Ureter (tissue), 1 donor: ENCODE measurements at places on chromosomes 3 and 15. TPM values are rescaled to one million over a fixed set of nuclear protein-coding genes. Genes with fewer than 3 reads are reported as not detected.

DNA sequence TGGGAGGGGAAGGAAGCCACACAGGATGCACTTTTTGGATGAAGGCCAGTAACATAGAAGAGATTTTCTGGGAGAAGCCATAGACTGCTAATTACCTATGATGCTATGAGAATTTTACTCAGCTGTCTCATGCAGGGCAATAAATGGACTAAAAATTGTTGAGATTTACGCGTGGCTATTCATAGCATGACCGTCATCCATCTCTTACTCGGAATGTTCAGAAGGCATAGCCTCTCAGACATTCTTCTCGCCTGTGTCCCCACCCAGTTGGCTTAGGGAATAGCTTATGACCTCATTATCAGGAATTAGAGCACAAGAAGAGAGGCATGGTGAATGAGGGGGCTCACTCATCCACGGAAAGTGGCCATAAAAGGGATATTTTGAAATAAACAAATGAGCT, 107.9 kb upstream of the ATP10A start:
- no peak for DNase-seq

DNA sequence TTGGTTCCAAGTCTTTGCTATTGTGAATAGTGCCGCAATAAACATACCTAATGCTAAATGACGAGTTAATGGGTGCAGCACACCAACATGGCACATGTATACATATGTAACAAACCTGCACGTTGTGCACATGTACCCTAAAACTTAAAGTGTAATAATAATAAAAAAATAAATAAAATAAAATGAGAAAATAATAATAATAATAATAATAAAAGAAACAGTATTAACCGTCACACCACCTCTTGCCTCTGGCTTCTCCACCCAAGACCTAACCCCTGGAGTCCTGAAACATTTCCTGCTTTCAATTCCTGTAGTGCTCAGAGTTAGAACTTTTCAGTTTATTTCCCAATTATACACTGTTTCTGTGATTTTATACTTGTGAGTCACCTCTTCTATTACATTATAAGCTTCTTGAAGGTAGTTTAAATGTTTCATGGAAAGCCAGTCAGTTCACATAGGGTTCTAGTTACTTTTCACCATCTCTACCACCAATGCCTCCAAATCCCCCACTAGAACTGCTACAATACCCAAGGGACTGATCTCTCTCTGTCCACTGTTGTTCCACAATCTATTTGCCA, 18.4 kb upstream of the GHSR start:
- no peak for DNase-seq

GRCh38 chr3:33131331-33132018, 17.7 kb downstream of the CRTAP start:
- DNase-seq = no peak

Gene MEIS2
- 74.8 TPM for total RNA-seq

DNA sequence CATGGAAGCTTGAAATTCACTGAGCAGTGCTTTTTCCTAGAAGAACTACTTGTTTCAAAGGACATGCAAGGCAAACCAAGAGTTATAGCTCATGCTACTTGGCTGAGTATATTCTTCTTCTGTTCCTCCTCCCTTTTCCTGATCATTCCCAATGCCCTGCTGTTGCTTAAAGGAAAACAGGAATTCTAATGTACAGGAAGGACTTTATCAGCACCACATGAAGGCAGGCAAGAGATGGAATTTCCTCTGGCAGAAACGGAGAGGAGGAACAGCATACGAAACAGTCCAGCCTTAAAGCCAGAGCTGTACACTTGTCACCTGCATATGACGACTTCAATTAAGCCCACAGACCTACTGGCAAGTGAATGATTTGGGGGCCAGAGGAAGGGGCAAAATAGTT, 15.7 kb downstream of the MEIS2 start:
- no peak for DNase-seq

- DNase-seq = no peak
These were observed 56.7 kb upstream of the CNTN4 start for GRCh38 chr3:2041931-2042330.

Gene DNASE1L3
- total RNA-seq = 6.1 TPM

Gene KIF7
- total RNA-seq = 11.2 TPM

- DNase-seq = no peak
These were observed 43.5 kb upstream of the PTX3 start for GRCh38 chr3:157393113-157393512.

Gene SEMA5B
- 2.3 TPM for total RNA-seq

Gene ILDR1
- total RNA-seq = 16.3 TPM

Gene HDGFL3
- 68.7 TPM for total RNA-seq

Gene VGLL4
- 88.3 TPM for total RNA-seq

DNA sequence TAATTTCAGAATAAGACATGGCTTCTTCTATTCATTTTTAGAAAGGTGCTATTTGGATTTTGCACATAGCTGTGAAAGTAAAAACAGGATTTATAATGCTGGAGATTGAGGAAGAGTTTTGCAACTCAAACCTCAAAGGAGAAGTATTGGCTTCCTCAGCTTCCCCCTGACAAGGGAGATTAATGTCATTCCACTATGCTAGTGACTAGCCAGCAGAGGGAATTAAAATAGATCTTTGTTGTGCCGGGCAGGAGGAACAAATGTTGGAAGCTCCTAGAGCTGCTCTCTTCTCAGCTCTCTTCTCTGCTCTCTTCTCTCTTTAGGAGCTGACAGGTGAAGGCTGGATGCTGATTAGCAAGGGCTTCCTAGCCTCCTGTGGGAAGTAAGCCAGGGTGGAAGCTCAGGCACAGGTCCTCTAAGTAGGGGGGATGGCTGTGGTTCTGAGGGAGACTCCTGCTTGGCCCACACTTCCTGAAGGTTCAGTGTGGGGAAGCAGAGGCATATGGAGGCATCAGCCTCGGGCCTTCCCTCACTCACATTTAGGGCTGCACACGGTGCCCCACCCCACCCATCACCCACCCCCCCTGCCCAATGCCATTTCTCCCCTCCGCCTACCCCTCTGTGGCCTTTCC, 29.6 kb downstream of the CX3CR1 start:
- no peak for DNase-seq

- DNase-seq = no peak
These were observed 179.2 kb downstream of the BCHE start for GRCh38 chr3:165658027-165658426.

- no peak for DNase-seq
These were observed 13.4 kb downstream of the DZIP3 start for GRCh38 chr3:108602935-108603294.

Gene CP
- 12.5 TPM for total RNA-seq

- DNase-seq = no peak
These were observed 125.5 kb upstream of the FRMD4B start for GRCh38 chr3:69511361-69511760.

Gene ANKUB1
- not detected for total RNA-seq

Gene MAPKAPK3
- 34.8 TPM for total RNA-seq

DNA sequence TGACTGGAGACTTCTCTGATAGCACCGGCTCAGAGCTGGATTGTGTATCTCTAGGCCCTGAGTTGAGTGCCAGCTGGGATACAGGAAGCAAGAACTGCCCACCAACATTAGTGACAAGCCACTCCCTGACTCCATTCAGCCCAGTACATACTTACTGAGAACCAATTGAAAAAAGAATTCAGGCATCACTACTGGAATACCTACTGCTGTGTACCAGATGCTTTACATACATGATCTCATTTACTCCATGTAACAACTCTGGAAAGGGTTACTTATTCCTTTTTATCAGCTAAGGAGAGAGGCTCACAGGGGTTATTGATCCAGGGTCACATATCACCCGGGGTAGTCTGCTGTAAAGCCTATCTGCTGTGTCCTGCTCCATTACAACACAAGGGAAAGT, 1.3 kb upstream of the SYN2 start:
- no peak for DNase-seq

DNA sequence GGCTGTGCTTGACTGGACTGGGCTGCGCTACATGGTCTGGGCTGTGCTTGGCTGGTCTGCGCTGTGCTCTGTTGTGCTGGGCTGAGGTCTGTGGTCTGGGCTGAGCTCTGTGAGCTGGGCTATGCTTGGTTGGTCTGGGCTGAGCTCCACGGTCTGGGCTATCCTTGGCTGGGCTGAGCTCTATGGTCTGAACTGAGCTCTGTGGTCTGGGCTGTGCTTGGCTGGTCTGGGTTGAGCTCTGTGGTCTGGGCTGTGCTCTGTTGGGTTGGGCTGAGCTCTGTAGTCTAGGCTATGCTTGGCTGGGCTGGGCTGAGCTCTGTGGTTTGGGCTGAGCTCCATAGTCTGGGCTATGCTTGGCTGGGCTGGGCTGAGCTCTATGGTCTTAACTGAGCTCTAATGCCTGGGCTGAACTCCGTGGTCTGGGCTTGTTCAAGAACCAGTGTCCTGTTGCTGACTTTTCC, 92.0 kb downstream of the PLXNA1 start:
- DNase-seq = no peak

GRCh38 chr15:99502182-99502581, 63.6 kb upstream of the MEF2A start:
- peak; percentile 33 for DNase-seq

DNA sequence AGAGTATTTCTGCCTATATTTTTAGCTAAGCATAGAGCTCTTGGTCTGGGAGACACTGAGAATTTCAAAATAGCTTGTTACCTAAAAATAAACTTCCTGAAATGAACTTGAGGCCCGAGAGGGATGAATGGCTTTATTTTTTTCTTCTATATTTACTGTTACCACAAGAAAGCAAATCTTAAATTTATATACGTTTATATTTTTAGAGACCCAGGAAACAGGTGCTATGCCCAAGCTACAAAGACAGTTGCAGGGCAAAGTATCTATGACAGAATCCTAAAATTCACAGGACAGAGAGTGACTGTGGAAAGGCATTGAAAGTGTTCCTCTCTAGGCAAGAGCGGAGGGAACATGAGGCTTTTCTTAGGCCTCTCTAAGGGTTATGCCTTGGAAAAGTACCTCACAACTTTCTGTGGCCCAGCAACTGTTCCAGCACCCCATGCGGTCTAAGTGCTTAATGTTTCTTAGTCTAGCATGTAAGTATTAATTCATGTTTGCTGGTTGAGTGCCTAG, 36.5 kb downstream of the TGFBR2 start:
- DNase-seq = no peak

Gene SV2B
- 2.3 TPM for total RNA-seq

- DNase-seq = no peak
These were observed 197.0 kb downstream of the TIGIT start for GRCh38 chr3:114490829-114491228.

DNA sequence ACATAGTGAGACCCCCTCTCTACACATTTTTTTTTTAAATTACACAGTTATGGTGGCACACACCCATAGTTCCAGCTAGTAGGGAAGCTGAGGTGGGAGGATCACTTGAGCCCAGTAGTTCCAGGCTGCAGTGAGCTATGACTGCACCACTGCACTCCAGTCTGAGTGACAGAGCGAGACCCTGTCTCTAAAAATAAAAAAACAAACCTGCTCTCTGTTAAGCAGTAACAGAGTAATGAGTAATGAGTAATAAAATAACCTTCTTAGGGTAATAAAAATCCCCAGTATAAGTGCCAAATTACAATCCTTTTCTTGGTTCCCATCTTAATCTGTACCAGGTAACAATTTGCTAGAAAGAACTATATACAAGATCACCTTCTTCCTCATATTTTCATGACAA, 65.9 kb upstream of the PLXND1 start:
- no peak for DNase-seq

Gene GP9
- total RNA-seq = not detected

Gene RBP2
- not detected for total RNA-seq

DNA sequence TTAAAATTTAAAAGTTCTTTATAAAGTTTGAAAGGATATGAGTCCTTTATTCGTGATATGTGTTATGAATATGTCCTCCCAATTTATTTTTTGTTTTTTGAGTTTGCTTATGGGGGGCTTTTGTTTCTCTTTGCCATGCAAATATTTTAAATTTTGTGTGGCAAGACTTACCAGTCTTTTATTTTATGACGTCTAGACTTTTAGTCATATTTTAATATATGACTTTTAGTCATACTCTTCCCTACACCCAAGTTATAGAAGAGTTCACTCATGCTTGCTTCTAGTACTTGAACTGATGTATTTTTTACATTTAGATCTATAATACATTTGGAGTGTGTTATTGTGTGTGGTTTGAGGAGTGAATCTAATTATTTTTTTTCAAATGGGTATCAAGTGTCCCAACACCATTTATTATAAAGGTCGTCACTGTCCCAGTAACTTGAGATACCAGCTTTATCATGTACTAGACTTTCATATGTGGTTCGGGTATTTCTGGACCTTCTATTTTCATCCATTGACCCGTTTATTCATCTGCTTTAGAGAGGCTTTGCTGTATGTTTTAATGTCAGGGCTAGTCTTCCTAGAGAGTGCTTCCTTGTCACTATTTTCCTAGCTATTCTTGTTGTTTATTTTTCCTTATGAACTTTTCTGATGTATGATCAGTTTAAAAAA, 755 bp downstream of the PARP15 start:
- DNase-seq = no peak

Gene ZDHHC23
- 10.4 TPM for total RNA-seq

Gene GPR27
- total RNA-seq = 16.3 TPM

GRCh38 chr15:39282663-39283208, 298.1 kb upstream of the THBS1 start:
- DNase-seq = no peak

DNA sequence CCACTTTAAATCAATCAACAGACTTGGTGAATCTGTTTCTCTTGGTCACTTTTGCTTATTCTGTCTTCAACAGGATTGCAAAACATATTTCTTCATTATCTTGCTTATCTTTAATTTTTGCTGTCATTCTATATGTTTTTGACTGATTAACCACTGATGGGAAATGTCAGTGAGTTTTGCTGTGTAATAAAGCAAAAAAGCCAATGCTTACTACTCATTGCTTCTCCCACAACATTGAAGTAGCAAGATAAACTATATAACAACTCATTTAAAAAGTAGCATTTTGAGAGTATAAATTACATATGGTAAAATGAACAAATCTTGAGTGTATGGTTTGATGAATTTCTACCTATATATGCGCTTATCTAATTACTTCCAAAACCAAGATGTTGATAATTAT, 892 bp downstream of the CD200R1L start:
- DNase-seq = no peak

Gene GUCA1C
- total RNA-seq = not detected
